Stimulated activated CD8-positive, alpha-beta memory T cell treated with anti-CD3 and anti-CD28 coated beads, Interleukin-15, amount 100 ng/mL, for 1 hour (primary cell): ENCODE measurements at places on chromosomes 3 and 15.

GRCh38 chr3:156396851-156397250 is 158.1 kb downstream of the SSR3 start:
- no peak for DNase-seq

DNA sequence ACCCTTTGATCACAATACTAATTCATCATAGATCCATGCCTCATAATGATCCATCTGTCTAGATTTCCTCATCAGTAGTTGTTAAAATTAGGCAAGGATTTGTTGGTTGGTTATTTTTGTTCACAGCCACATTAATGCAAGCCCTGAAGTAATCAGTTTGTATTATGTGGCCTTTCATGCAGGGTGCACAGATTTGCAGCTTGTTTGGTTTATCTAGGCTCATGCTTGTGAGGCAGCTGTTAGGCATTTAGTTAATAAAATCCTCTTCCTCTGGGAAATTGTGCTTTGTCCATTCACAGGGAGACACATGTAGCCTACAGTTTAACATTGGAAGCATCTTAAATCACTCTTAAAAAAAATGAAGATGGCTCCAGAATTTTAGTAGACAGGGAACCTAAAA is 162.8 kb upstream of the ZNF385D start:
- no peak for DNase-seq

DNA sequence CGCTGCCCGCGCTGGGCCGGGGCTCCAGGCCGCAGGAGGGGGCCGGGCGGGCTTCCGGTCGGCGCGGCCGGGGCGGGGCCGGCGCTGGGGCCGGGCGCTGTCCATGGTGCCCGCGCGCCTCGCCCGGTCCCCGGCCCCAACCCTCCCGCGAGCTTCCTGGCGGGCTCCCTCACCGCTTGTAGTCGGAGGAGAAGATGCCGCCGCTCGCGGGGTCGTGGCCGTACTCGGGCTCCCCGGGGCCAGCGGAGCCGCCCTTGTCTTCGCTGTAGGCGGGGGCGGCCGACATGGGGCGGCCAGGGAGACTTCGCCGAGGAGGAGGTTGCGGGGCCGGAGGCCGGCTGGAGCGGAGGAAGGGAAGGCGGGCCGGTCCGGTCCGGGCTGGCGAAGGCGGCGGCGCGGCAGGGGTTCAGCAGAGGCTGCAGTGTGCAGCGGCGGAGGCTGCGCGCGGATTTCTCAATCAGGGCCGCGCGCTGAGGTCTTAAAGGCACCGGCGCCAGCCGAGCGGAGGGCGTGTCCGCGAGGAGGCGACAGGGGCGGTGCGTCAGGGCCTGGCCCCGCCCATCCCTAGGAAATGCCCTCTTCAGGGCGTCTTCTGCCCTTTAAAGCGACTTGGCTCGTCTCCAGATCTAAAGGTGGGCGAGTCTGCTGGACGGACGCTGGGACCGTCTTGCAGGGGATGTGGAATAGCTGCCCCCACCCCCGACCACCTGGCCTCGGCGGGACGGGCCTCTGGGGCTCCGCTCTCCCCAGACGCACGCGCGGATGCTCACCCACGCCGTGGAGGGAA is at the start of gene AP3B2:
TSS of gene AP3B2 (minus strand) at position 455 of the 787 bp plus-strand sequence. CDS start at position 286, 169 bp downstream.
- DNase-seq = peak; percentile 32

- no peak for DNase-seq
These were observed 1.6 kb upstream of the SEMA3B start for GRCh38 chr3:50267280-50267913.

DNA sequence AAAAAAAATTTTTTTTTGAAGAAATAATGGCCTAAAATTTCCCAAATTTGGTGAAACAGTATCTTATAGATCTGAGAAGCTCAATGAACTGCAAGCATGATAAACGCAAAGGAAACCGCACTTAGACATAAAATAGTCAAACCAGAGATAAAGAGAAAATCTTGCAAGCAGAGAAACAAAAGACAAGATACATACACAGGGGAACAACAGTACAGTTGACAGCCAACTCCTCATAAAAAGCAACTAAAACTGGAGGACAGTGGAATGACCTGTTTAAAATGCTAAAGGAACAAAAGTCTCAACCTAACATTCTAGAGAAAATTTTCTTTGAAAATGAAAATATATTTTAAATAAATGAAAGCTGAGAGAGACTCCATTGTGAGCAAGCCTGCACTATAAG is 107.5 kb downstream of the RASA2 start:
- DNase-seq = no peak

DNA sequence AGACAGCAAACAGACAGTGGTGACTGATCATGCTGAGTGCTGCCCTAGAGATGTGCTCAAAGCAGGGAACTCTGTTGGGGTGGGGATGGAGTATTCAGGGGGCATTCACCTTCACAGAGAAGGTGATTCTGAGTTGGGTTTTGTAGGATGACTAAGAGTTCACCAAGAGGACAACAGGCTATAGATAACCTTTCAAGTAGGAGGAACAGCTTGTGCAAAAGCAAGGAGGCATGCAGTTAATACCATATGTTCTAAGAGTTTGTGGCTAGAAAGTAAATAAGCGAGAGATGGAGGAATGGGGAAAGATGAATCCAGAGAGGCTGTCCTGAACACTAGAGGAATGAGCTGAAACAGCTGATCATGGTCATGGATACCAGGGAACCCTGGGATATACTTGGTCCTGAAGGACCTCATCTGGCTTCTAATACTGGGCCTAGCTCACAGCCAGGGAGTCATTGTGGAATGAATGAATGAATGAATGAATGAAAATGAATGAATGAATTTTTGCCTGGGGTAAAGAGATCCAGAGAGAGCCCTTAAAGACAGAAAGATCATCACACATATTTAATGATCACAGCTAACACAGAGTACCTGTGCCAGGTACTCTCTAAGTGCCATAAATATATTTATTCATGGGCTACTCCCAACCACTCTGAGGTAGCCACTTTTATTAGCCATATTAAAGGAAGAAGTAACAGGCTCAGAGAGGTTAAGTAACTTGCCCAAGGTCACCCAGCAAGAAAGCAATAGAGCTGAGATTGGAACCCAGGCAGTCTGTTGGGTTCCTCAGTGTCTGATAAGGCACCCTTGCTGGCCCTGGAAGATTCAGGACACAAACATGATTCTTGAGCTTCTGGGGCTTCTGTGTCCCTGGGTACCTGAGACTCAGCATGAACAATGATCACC is 22.0 kb downstream of the SMAD6 start:
- DNase-seq = no peak

DNA sequence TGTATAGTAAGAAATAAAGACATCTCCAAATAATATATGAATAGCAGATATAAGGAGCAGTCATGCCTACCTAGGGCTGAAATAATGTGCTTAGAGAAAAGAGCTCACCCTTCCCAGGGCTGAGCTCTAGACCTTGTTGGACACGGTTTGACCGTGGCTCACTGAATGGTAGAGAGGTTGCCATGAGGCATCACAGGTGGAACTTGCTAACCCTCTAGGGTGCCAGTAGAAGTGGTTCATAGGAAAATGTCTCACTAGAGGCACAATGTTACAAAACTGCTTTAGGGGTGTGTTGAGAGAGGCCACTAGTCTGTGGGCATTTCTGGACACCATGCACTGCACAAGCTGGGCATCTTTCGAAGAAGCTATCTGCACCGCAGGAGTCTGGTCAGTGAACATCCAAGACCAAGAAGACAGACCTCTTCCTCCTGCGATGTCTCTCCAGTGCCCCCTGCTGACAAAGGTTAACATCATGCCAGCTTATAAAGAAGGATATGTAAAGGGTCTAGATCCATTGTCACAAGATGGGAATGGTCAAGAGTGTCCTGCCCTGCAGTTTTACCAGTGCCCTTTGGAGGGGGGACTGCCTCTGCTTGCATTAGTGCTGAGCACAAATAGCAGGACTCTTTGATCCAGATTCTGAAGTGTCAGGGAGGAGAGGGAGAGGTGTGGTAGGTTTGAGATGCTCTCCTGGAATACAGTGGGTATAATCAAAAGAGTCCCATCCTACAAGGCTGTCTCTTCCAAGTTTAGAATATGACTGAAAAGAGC is 266.8 kb downstream of the ZNF385D start:
- DNase-seq = no peak

- no peak for DNase-seq
These were observed 22.9 kb downstream of the DAG1 start for GRCh38 chr3:49492969-49493368.

GRCh38 chr3:182259579-182259978 is 533.7 kb upstream of the ATP11B start:
- DNase-seq = no peak

DNA sequence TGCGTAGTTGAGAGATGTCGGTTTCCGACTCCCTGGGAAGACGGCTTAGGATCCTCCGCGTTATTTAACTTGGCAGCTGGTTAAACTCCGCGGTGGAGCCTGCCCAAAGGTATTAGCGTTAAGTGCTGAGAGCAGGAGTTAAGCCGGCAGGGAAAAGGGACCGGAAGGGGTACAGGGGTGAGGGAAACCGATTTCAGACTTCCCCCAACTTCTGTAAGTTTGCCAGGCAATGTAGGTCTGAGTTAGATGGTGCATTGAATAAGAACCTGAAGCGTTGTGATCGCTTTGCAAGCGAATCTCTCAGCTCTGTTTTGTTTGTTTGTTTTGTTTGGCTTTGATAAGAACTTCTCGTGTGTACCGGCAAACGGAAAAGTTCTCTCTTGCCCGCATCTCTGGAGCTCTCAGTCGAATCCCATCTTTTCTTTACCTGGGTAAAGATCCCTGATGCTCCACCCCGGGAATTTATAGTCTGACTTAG is 6.0 kb upstream of the FEZF2 start:
- no peak for DNase-seq

DNA sequence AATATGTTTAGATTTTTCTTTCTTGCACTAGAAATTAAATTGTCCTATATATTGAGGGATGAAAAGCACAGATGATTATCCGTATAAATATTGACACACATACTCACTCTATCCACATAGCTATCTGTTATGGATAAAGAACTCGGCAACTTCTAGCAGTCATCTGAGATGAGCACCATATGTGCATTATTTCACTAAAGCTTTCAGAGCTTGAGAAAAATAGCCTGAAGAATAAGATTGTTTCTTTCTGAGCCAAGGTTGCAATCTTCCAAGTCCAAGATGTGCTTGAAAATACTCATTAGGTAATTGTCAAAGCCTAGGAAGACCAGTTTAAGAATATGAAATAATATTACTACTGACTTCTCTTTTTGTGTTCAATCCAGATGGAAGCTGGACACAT is 40.5 kb downstream of the COL8A1 start:
- no peak for DNase-seq

DNA sequence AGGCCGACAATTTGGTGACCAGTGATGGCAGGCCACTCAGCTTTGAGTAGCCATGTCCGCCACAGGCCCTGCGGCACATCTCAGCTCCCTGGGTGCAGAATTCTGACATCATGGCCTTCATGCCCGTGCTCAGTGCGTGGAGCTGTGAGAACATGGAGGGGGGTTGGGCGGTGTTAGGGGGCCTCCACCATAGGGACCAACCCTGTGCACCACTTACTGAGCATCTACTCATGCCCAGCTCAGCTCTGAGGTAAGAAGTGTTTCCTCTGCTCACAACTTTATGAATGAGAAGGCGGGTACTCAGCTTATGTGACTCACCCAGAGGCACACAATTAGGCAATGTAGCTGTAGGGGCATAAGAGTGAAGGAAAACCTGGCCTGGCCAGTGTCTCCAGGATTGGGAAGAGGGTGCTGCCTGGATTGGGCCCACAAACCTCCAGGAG is 10.5 kb downstream of the ACOX2 start:
- DNase-seq = no peak

DNA sequence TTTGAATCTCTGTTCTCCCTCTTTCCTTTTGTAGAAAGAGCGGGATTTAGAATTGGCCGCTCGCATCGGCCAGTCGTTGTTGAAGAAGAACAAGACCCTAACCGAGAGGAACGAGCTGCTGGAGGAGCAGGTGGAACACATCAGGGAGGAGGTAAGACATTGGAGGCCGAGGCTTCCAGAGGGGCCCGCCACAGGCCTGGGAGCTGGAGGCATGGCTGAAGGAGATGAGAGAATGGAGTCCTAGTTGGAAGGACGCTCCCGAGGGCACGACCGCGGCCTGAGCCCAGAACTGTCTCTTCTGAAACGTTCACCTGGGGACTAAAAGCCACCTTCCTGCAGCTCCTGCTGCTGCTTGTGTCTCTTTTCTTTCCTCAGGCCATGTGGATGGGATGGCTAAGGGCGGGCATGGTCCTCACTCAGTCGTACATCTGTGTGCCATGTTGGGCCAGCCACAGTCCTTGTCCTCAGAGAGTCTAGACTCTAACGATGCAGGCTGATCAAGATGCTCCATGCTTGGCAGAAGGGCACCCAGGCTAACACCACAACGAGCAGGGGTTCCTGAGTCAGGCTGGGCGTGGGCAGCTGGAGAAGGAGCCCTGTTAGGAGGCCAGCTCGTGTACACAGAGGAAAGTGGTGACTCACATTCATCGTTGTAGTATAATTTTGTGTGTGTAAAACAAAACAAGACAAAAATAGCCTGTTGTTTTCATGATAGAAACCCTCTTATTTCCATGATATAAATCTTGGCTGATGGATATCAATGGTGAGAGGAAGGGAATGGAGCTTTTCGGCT is 81.1 kb downstream of the CCK start:
- DNase-seq = no peak

DNA sequence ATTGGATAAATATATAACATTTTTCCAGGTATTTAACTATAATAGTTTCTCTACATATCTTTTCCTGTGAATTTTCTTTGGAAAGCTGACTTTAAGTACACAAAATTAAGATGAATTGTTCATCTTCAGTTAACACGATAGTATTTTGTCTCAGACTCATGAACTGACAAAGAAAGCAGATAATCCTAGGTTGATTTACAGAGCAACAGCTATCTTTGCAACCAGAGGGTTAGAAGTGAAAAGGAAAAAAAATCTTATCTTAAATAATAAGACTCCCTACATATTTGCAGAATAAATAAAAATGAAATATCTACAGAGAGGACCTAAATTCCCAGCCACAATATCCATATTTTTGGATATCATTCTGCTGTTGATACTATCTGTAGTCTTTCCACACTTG is 350.2 kb upstream of the GRM7 start:
- DNase-seq = no peak

- DNase-seq = no peak
These were observed 617.7 kb upstream of the NR2F2 start for GRCh38 chr15:95712785-95713184.

DNA sequence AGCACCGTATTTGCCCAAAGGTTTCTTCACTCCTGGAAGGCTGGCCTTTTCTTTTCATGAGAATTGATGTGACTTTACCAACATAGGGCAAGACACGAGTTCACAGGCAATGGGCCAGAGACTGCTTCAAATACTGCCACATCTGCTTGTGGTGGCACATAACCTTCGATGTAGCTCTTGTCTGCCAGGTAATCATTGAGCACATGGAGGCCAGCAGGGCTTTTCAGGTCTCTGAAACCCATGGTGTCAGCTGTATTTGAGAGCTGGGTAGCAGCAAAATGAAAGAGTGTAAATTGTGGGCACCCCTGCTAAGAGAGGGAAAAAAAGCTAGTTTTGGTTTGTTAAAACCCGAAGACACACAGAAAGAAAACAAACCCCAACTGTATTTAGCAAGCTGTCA is 200.7 kb downstream of the NAALADL2 start:
- DNase-seq = no peak
